Left lung (tissue), 14 donors: ENCODE measurements at places on chromosomes 7 and 10. TPM values are rescaled to one million over a fixed set of nuclear protein-coding genes. Genes with fewer than 3 reads are reported as not detected.

- no peak for DNase-seq
Measured at GRCh38 chr10:129426606-129427005, 40.4 kb upstream of the MGMT start.

DNA sequence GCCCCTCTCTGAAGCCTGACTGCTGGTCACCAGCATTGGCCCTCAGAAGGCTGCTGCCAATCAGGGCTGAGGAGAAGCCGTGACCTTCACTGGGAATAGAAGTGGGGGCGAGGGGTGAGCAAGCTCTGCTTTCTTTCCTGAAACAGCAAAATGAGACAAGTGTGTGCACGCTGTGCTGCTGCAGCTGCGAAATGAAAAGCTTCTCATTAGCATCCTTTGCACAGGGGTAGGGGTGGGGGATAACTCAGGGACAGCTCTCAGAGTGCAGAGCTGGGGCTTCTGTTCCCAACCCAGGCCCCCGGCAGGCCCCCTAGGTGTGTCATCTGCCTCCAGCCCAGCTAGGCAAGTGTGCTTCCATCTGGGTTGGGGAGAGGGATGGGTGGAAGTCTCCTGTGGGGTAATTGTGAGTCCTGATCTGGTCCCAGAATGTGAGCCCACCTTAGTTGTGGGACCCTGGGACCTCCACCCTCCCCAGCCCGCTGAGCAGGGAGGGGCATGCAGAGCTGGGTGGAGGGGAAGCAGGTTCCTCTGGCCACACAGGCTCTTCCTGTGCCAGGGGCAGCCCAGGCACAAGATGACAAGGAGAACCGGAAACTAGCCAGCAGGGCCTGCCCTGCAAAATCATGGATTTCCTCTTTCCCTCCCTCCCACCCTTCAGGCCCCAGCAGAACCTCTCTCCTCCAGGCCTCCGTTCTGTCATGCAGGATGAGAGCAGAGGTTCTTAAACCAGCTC is 22.2 kb downstream of the ZNF467 start:
- no peak for DNase-seq

DNA sequence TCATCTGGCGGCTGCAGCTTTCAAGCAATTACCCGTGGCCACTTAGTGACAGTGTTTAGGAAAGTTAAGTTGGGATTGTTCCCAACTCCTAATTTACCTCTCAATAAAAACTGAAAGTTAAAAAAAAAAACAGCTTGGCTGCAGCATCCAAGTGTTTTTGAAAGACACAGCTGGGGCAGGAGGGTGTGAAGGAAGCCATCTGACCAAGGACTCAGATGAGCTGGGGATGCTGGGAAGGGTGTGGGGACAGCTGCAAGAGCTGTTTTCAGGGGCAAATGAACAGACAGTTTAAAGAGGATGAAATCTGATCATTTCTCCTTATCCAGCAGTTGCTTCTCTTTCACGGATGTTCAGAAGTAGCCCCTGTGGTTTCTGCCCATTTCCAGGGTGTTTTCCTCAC is 129.2 kb upstream of the CDCA7L start:
- DNase-seq = no peak

- DNase-seq = no peak
Measured at GRCh38 chr10:132687893-132688579, 97.9 kb downstream of the NKX6-2 start.

GRCh38 chr7:6475433-6476186 is 27.9 kb upstream of the DAGLB start:
- no peak for DNase-seq

DNA sequence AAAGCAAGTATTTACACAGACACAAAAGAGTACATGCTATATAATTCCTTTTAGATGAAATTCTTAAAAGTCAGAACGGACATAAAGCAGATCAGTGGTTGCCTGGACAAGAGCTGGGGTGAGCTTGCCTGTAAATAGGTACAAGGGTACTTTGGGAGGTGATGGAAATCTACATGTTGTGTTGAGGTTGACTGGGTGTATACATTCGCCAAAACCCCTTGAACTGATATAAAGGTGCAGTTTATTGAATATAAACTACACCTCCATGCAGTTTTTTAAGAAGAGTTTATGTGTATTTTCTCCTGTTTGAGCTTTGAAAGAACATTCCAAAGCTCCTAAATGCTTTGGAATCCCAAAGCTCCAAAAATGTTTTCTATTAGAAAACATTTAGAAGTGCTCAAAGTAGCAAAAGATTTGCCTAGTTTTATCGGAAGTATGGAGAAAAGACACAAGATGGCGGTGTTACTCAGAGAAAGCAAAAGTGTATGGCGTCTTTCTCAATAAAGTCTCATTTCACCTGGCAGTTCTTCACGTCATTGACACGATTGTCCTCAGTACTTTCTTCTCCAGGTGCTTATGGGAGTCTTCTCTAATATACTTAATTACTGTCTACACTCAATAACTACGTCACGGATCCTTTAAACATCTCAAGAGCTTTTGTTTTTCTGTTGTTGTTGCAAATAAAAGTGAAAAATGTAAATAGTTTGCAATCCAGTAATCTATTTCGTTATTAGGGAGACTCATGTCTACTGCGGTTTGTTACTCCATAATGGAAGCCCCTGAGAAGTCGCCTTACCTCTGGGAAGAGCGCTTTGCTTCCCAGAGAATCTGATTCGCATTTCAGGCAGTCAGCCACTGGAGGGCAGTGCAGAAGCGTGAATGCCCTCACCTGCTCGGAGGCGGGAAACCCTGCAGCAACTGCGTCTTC is 14.7 kb upstream of the SEC61G start:
- DNase-seq = peak; percentile 84

DNA sequence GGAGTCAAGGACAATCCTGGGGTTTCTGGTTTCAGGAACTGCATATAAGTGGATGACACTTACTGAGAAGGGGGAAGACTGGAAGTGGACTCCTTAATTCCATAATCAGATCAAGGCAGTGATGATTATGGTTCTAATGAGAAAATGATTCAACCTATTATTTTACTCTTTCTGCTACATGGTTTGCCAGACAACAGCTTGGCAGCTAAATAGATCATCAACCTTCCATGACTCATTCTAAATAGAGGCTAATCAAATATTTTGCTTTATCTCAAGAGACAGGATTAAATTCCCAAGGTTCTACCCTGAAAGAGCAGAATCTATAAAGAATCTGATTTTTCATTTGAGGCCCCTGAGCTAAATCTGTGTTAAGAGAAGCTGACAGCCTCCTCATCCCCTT is 46.3 kb downstream of the CNNM1 start:
- DNase-seq = no peak

GRCh38 chr10:64486901-64487300 is 965.7 kb downstream of the REEP3 start:
- DNase-seq = no peak

- no peak for DNase-seq
Measured at GRCh38 chr10:3471472-3471871, 298.9 kb upstream of the PITRM1 start.

DNA sequence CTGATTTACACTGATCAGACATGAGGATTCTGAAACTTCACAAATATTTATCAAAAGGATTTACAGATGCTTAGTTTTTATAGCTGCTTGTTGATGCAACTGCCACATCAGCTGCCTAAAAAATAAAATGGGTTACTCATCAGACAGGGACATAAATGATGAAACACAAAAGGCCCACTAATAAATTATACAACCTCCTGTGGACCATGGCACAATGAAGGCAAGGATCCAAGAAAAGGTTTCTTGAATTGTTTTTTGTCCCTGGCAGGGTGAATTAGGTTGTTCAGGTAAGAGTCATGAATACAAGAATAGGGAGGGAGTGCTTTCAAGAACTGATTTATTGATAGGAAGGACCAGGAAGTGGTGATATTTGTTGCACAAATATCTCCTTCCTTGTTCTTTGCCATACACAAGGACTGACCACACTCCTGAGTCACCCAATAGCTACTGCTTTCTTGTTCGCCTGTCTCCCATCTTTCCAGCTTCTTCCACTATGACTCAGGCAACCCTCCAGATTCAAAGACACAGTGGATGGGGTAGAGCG is 234.5 kb downstream of the AHR start:
- DNase-seq = no peak

GRCh38 chr10:118259288-118259906 is 82.7 kb downstream of the FAM204A start:
- DNase-seq = no peak

Gene TRA2A
- 248 TPM for polyA plus RNA-seq

Gene MAGI2
- 9.2 TPM for polyA plus RNA-seq
